ENCODE measurements at places on chromosomes 1 and 21.

DNA sequence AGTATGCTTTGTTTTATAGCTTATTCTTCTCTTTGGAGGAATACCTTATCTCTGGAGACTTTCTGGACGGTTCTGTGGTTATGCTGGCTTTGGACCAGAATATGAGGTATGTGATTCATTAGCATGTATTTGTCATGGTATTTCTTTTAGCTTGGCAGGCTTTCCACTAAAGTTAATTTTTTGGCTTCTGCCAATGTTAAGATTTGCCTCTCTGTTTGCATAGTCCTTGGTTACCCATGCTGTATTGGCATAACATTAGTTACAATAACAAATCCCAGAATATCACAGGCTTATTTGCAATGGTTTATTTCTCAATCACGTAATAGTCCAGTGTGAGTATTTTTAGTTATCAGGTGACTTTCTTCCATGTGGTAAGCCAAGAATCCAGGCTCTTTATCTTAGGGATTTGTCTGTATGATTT lies 9.7 kb downstream of the ZMPSTE24 start:
- DNase-seq = peak; percentile 33

GRCh38 chr1:220928320-220928719 lies 49.1 kb downstream of the HLX start:
- no peak for DNase-seq

- DNase-seq = no peak
Measured at GRCh38 chr21:44295646-44296045, 4.2 kb upstream of the PFKL start.

DNA sequence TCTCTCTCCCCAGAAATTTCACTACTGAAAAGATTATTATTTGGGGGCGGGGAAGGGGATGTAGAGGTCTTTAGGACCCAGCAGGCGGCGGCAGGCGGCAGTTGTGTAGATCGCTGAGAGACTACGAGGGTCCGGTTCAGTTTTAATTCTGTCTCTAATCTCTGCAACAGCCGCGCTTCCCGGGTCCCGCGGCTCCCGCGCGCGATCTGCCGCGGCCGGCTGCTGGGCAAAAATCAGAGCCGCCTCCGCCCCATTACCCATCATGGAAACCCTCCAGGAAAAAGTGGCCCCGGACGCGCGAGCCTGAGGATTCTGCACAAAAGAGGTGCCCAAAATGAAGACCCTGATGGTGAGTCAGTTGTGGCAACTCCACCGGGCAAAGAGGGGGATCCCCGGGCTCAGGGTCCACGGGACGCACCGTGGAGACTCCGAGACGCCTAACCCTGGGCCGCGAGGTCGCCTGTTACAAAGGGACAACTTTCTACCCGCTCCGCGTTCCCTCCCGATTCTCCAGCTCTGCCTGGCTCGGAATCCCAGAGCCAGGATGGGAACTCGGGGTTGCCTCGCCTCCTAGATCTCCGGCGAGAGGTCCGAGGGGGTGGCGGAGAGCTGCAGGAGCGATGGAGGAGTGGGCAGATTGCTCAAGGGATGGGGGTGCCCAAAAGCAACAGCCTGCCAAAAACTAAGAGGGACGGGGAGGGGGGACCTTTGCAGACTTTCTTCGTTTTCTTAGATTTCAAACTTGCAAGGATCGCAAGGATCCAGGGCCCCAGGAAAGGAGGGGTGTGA lies at the start of gene ST6GALNAC5:
TSS of gene ST6GALNAC5 (plus strand) at position 139 of the 789 bp plus-strand sequence.
- DNase-seq = peak; percentile 26

DNA sequence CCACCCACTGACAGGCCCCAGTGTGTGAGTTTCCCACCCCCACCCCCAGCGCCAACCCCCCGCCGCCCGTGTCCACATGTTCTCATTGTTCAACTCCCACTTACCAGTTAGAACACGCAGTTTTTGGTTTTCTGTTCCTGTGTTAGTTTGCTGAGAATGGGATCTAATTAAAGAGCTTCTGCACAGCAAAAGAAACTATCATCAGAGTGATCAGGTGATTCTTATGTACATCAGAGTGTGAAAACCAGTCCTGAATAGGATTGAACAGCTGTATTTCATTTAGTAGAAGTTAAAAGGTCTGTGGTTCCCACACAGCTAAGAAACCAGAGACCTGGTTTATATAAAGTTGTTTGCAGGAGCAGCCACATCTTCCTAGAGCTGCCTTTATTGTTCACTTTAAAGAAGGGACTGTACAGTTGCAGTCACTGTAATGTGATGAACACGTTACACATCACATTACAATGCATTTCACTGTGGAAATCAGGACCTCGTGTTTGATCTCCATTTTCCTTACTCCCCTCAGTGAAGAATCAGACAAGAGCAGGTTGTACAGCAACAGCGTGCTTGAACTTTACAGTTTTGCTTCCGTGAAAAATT lies 1.2 kb downstream of the GBP6 start:
- no peak for DNase-seq

GRCh38 chr1:3577711-3578432 lies 33.4 kb downstream of the MEGF6 start:
- DNase-seq = peak; percentile 33

DNA sequence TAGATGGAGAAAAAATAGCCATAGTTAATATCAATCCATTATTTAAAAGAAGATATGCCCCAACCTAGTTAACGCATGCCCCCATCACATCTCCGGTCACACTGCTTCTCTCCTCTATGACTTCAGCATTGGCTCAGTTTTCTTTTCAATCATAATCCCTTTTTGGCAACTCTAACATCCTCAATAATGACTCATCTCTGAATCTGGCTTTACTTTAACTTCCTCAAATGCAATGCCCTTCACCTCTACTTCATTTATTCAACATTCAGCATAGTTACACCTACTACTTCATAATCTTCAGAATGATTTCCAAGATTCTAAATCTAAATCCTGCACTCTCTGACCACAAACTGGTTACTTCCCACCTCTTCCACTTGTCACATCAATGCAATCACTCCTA lies 417.3 kb downstream of the USH2A start:
- DNase-seq = peak; percentile 81

DNA sequence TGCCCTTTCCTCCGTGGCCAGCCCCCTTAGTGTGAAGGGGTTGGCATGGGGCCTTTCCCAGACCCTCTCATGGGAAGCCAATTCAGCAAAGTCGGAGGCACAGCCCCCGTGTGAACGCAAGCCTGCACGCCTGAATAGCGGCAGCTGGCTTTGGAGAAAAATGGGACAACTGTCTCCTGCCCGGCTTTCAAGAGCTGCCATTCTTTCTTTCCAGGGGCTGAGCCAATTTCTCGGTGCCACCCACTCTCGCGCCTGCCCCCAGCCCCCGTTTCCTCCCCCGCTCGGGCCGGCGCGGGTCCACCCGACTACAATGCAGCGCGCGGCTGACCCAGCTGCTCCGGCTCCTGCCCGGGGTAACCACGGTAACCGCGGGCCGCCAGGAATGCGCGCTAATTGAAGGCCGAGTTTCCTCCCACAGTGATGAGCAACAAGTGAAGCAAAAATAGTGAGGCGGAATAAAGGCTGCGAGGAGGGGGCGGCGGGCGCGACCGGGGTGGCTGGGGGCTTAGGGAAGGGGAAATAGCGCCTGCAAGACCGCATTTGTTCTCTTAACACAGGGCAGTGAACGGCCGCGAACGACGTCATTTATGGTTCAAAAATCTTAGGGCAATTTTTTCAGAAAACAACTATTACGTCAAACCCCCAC lies 27.8 kb downstream of the ILDR2 start:
- DNase-seq = peak; percentile 79

DNA sequence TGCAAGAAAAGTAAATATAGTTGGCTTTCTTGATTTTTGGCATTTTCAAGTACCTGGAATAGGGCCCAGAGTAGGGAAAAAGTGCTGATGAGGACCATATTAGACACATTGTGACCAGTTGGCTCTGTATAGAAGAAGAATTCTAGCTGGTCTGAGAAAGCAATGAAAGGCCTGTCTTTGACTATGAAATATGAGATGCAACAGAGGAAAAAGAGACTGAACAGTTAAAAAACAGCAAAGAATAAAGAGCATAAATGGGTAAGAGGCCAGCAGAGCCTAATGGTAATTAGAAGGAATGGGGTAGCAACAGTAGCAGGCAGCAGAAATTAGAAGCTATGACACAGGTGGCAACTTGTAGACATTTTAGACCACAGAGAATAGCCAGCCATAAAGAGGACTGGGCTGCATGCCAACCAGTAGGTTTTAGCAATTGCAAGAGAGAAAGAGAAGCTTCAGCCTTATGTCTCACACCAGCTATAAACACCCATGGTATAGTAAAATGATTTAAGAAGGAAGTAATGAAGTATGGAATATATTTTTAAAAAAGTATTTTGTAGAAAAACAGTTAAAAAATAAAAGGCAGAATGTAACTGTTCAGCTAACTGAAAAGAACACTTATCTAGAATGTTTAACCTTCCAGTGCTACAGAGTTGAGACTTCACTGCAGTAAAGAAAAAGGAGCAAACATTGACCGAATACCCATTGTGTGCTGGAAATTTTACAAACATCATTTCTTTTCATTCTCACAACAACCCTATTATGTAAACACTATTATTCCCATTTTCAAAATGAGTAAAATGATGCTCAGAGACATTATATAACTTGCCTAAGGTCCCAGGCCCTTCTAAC lies 114.1 kb downstream of the LHX4 start:
- peak; percentile 47 for DNase-seq

GRCh38 chr1:234926559-234927311 lies 201.9 kb downstream of the TOMM20 start:
- no peak for DNase-seq

GRCh38 chr1:70627910-70628309 lies 216.8 kb downstream of the CTH start:
- DNase-seq = peak; percentile 51

DNA sequence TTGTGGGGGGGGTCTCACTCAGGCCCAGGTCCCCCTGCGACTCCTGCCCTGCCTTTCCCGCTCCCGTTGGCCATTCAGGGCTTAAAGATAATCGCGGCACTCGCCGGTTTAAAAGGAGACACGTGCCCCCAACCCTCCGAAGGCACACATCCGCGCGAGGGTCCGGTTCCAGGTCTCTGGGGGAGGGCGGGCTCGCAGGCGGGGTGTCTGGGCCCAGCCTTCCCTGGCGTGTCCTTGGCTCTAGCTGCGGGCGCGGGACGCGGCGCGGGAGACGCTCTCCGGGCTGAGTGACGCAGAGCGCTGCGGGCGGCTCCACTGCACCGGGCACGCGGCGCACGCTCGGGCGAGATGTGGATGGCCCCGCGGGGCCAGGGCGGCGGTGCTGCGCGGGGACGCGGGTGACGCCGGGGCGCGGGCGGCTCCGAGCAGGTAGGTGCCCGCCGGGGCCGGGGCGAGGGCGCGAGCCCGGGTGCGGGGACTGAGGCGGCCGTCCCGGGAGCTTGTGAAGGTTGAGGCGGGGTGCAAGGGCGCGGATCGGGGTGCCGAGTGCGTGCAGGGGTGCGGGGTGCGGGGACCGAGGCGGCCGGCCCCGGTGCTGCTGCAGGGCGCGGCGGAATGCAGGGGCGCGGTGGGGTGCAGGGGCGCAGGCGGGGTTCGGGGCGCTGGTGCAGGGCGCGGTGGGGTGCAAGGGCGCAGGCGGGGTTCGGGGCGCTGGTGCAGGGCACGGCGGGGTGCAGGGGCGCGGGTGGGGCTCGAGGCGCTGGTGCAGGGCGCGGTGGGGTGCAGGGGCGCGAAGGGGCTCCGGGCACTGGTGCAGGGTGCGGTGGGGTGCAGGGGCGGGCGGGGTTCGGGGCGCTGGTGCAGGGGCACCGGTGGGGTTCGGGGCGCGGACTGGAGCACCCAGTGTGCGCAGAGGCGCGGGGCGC lies 3.3 kb upstream of the TRPM2 start:
- no peak for DNase-seq

GRCh38 chr1:227424953-227425352 lies 106.7 kb upstream of the CDC42BPA start:
- DNase-seq = no peak

DNA sequence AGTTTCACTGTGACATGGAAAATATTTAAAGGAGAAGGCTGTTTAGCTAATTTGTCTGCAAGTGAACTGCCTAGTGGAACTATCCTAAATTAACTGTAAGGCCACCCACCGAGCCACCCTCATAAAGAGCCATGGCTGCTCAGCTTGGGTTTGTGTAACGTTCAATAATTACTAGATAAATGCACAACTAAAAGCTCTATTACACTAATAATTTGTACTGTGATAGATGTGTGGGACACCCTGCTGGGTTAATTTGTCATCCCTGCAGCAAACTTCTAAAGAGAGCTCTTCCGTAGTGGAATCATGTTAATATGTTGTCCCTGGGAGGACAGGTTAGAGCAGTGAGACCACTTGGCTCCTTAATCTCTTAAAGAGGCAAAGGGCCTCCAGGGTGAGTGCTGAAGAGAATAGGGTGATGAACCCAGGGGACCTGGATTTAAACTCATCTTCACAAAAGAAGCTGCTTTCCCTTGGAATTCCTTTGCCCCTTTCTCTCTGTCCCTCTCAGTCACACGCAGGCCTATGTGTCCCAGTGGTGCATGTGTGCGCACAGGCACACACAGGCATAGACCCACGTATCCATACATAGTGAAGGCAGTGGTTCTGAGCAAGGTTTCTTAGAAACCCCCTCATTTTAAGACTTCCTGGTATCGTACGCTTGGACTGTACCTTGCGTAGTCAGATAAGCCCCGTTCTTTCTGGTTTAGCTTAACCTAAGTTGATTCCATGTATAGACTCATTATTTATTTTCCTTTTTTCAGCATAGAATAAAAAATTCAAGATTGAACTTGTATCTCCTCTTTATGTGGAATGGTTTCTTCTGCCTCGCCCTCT lies 310.3 kb downstream of the NFIA start:
- no peak for DNase-seq

- DNase-seq = no peak
Measured at GRCh38 chr1:183460596-183460995, 11.7 kb upstream of the SMG7 start.

- no peak for DNase-seq
Measured at GRCh38 chr1:210159211-210159610, 73.4 kb upstream of the SERTAD4 start.

- DNase-seq = no peak
Measured at GRCh38 chr1:231930257-231930947, 303.8 kb downstream of the DISC1 start.

DNA sequence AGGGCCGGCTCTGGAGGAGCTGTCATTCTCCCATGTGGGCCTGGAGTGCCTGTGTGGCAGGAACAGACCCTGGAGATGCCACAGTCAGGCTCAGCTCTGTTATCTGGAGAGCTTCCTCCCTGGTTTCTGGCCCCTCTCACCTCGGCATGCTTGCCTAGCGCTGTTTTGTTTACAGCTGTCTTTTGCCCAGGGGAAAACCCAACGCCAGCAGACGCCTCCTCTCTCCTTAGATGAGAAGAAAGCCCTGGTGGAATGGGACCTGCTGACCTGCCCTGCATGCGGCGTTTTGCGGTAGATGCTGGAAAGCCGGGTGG lies 104.9 kb downstream of the CRYAA start:
- no peak for DNase-seq

- no peak for DNase-seq
Measured at GRCh38 chr1:106780066-106780465, 276.4 kb upstream of the PRMT6 start.

- no peak for DNase-seq
Measured at GRCh38 chr1:112508278-112509004, at the start of gene WNT2B. Gene WNT2B (plus strand): TSS chr1:112508965. CDS start chr1:112509263, 298 bp downstream.

- no peak for DNase-seq
Measured at GRCh38 chr1:12552951-12553921, 64.8 kb downstream of the DHRS3 start.

DNA sequence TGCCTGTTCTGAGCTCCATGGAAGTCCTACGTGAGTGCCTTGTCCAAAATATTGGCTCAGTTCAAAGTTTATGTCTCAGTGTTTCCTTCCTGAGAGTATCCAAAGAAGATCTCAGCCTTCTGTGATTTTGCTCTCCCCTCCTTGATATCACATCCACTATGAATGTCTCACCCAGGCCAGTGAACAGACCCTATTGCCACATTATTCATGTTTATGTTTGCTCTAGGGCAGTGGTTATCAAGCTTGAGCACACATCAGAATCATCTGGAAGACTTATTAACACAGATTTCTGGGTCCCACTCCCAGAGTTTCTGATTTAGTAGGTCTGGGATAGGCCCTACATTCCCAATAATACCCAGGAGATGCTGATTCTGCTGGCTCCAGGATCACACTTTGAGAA lies 145.0 kb upstream of the FGGY start:
- no peak for DNase-seq
